AG08396 (cell line): ENCODE measurements at places on chromosomes 7 and 10.

- no peak for DNase-seq
Measured at GRCh38 chr10:98611436-98611835, 164.7 kb upstream of the HPS1 start.

- no peak for DNase-seq
Measured at GRCh38 chr7:15784694-15785030, 98.2 kb upstream of the MEOX2 start.

GRCh38 chr7:98265841-98266271, 13.8 kb upstream of the TECPR1 start:
- DNase-seq, result peak; percentile 17

- no peak for DNase-seq
Measured at GRCh38 chr7:51198654-51199053, 118.0 kb downstream of the COBL start.

DNA sequence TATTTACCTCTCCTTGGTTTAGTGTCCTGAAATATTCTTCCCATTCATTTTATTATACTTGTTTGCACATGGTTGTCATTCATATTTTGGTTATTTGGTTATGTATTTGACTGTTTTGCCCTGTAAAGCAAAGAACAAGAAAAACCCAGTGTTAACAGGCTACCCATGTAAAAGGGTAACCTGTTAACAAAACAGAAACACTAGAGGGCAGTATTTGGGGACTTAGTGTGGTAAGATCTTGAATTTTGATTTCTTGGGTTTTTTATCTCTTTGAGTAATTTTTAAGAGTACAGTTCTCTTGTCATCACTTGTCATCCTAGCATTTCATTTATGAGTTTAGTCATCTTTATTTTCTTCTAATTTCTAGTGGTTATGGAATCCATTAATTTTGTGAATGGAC, 51.3 kb downstream of the POLL start:
- no peak for DNase-seq

GRCh38 chr10:132861116-132861691, 75.3 kb upstream of the NKX6-2 start:
- no peak for DNase-seq

DNA sequence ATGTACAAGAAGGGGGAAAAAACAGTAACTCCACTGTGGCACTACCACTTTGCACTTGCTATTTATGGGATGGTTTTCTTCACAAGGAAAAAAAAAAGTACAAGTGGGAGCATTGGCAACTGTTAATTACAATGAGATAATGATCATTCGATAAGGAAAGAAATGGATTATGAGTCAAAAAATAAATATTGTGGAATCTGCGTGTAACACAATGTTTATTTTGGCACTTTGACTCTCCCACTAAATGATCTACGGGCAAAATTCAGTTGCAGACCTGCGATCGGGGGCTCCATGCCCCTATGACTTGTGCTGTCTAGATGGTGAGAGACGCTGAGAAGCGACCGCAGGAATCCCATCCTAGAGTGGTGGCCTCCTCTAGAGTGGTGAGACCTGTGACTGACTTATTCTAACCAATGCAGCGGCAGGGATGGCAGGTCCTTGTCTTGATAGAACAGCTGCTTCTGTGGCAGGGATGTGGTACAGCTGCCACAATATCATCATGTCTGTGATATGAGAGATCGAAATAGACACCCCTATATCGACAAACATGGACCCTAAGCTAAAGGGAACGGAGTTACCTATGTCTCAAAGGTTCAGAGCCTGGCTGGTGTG, 345.0 kb upstream of the KLF6 start:
- no peak for DNase-seq

DNA sequence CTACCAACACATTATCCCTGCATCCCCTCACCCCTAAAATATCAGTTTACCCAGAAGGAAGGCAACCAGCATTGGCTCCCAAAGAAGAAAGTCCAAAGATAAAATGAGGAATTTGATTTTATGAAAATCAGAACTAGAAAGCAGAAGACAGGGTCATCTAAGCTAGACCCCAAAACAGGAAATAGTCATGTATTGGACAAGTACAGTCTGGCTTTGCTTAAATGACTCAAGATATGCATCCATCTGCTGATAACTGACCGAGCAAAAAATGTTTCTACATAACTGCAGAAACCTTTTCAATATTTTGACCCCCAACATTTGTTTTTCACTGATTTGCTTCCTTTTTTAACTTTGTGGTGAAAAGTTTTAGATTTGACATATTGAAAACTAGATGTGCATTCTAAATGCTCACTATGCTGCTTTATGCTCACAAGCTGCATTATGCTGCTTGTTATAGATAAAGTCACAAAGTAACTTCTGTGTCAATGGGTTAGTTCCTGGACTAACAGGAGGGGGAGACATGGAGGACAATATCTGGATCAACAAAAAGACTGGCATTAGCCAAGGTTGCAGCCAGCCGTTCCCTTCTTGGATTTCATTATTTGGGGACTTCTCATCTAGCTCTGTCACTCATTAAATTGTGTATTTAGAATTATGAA, 227.0 kb downstream of the INHBA start:
- no peak for DNase-seq

DNA sequence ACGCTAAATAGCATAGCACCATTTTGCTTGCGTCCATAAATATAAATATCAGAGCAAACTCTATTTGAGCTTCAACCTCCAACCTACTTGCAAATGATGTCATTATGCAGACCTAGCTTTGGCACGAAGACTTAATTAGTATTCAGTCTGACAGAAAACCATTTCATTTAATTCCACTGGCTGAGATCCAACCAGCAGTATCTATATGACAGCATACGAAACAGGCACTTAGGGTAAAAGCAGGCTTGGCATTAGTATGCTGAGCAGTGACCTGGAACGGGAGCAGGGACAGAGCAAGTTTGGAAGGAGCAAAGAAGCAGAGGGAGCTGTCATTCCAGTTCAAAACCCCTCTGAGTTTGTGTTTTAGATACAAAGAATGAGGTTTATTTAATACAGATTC, 312.5 kb upstream of the CHRM2 start:
- no peak for DNase-seq

DNA sequence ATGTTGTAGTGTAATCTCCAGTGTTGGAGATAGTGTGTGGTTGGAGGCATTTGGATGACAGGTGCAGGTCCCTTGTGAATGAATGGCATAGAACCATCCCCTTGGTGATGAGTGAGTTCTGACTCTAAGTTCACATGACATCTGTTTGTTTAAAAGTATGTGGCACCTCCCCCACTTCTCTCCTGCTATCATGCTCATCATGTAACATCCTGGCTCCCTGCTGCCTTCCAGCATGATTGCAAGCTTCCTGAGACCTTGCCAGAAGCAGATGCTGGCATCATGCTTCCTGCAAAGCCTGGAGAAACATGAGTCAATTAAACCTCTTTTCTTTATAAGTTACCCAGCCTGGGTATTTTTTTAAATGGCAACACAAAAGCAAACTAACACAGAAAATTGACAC, 499.0 kb upstream of the SEMA3D start:
- DNase-seq, result no peak

DNA sequence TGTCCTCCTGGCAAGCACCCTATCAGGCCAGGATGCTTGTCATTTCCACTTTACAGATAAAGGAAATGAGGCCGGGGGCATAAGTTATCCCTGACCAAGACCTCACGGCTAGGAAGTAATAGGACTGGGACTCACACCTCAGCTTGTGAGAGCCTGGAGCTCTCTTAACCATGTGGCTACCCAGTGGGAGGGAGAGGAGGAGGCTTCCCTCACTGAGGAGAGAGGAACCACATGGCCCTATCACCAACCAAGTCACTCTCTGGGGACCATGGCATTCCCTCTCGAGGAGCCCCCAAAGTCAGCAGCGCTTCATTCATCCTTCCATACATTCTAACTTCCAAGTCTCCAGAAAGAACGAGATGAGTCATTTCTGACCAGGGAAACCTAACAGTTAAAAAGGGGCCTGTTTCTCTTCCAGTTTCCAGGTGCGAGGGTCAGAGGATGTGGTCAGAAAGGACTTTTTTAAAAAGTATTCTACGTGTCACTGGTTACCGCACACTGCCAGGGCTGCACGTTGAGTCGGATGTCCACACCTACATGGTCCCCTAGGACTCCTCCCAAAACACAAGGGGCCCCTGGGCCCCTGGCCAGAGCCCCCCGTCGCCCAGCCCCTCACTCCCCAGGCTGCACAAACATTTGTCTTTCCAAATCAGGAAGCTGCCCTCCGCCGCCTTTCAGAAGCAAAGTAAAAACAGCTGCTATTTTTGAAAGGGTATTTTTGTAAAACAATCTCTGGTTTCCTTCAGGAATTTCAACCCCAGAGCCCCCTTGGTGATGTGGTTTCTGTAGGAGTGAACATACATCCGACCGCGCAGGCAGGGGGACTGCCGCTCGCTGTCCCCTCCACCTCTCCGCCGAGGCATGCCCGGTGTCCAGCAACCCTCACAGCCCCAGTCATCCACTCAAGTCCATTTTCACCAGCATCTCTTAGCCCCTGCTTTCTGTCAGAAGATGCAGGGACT, 128.2 kb upstream of the CHST15 start:
- no peak for DNase-seq

DNA sequence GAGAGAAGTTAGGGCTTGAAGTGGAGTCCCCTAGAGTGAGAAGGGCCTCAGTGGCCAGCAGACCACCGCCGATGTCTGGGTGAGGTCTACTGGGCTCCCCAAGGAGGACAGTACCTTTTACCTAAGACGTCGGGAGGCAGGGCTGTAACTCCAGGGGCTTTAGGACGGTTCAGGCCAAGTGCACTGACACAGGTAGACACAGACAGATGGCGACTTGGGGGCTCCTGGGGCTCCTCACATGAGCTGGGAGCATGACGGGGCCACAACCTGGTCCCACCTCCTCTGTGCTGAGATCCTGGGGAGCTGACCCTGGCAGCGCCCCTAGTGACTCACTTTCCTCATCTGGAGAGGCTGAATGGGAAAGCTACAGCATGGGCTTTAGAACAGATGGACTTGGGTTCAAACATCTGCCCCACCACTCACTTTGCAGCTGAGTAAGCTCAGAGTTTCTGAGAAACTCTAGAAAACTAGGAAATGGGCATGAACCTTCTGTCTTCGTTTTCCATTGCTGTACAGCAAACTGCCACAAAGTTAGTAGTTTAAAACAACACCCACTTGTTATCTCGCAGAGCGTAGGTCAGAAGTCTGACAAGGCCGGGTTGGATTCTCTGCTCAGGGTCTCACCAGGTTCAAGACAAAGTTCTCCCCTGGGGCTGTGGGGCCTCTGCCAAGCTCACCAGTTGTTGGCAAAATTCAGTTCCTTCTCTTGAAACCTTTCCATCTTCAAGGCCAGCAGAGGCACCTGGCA, 4.7 kb upstream of the COMTD1 start:
- no peak for DNase-seq
